Activated CD4-positive, CD25-positive, alpha-beta regulatory T cell treated with anti-CD3 and anti-CD28 coated beads, Interleukin-2, amount 50 U/mL, for 72 hours (primary cell): ENCODE measurements at places on chromosomes 4 and X.
A peak's percentile ranks its signal among the peaks of the same experiment; 100 is the strongest.

GRCh38 chrX:150983521-150984168, 510 bp downstream of the HMGB3 start:
- DNase-seq, result no peak

DNA sequence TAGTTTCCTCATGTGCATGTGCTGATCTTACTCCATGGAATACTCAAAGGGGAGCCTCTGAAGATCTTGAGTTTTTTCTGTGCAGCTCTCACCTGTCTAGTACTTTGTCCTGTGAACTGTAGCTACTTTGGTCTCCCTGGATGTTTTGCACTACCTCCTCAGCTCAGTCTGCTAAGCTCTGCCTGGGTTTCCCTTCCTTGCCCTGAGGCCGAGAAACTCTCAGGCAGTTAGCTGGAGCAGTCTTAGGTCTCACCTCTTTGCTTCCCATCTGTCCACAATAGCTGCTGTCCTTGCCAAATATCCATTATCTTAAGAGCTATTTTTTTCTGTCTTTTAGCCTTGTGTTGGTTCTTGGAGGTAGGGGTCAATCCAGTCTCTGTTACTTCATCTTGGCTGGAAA, 11.6 kb downstream of the THAP6 start:
- no peak for DNase-seq

- DNase-seq, result no peak
These were observed 56.2 kb downstream of the APOO start for GRCh38 chrX:23851544-23851943.

- no peak for DNase-seq
These were observed 20.2 kb downstream of the TMEM31 start for GRCh38 chrX:103730796-103731493.

DNA sequence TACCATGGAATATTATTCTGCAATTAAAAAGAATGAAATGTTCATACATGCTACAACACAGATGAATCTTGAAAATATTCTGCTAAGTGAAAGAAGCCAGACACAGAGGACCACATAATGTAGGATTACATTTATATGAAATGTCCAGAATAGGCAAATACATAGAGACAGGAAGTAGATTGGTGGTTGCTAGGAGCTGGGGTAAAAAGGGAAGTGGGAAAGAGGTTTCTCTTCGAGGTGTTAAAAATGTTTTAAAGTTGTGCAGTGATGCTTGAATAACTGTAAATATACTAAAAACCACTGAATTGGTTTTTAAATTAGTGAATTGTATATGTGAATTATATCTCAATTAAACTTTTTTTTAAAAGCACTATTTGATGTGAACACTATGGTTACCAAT, 3.6 kb upstream of the NXT2 start:
- no peak for DNase-seq

DNA sequence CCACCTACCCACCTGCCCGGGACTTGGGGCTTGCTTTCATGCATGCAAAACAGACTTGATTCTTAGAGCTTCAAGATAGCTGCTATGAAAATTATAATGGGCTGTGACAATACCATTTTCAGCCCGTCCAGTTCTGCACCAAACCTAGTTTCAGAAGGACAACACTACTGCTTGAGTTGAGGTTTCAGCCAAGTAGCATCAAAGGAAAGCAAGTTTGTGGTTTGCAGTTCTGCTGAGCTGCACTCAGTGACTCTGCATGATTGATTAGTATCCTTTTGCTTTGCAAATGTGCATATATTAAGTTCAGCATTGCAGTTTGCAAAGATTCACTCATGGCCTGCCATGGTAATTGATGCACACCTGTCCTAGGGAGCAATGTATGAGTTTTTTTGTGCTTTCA, 442.7 kb downstream of the RPA4 start:
- no peak for DNase-seq

DNA sequence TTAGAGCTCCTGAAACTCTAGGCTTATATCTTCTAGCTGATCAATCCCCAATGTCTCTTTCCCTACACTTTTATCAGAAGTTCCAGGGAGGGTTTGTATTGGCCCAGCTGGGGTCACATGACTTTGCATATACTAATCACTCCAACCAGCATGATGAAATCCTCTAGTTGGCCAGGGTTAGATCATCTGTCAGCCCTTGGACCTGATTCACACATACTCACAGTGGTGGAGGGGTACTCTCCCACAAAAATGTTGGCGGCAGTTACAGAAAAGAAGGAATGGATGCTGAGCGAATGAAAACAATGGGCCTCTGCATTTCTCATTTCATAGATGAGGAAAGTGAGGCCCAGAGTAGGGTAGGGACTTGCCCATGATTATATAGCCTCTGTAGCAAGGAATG, 151.1 kb downstream of the PJA1 start:
- DNase-seq, result no peak

DNA sequence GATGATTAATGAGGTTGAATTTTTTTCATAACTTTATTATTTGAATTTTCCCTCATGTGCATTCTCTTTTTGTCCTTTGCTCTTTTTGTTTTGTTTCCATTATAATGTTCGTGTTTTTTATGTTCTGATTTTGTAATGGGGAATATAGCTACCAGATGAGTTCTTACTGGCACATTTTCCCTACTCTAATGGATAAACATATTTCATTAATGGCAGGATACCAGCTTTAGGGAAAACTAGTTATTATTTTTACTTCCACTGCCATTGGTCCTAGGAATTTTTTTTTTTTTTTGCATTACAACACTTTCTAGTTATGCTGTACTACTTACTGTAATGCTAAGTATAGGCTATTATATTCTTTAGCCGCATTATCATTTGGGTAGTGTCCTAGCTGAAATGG, 286.3 kb downstream of the SPRY1 start:
- DNase-seq, result no peak

GRCh38 chr4:3363411-3364141, 70.8 kb downstream of the RGS12 start:
- no peak for DNase-seq

- DNase-seq, result no peak
These were observed 4.5 kb upstream of the CXCL9 start for GRCh38 chr4:76011700-76012387.

DNA sequence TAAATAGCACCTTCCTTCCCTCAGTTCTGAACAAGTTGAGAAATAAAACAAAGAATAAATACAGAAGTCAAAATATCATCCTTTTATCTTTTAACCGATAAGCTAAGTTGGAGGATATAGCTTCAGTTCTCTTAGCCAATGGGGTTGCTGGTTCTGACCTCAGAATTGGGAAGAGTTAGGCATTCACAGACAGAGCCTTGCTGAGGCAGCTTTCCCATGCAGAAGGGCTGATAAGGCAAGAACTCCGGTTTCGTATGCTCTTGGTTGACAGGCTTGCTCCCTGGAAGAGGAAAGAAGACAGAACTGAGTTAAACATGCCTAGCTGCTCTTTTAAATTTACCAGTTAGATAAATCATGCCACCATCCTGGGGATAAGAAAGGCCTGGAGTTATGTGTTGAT, 17.6 kb downstream of the FRAS1 start:
- DNase-seq, result no peak

GRCh38 chrX:110795645-110796406, at the start of gene CHRDL1:
TSS of gene CHRDL1 (minus strand) at chrX:110795817. CDS start at chrX:110792181, 3,636 bp downstream.
- no peak for DNase-seq

GRCh38 chrX:46978341-46979291, 66.4 kb downstream of the JADE3 start:
- peak; percentile 83 for DNase-seq

DNA sequence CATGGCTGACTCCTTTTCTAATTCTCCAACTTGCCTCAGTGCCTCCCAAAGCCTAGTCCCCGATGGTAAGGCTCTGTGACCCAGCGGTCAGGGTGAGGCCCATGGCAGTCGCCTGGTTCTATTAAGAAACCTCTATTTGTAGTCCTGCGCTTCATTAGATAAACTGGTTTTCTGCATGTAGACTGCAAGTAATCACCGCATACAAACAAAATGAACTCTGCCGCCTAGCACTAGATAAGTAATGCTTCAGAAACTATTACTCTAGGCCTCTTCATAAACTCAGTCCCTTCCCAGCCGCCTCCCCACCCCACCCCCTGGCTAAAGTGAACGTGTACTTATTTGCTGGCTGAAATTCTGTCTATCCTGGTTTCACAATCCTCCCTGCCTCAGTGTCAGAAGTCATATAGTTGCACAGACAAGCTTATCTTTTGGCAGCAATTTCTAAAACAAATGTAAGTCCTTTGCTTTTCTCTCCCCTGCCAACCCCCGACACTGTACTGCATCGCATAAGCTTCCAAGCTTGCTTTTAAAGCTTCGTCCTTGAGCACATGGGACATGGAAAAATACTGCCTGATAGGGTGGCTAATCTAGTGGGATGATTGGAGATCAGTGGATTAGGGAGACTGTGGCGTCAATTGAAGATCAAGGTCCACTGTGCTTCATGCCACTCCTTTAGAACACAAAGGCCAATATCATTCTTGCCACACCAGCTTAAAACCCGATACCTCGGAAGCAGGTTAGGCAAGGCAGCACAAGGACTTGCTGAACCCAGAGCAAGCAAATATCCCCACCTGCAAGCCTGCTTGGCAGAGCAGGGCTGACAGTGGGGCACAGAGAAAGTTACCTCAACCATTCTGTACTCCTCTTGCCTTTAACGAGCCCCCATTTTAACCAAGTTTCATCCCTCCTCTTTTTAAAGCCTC, 125.8 kb downstream of the IRF2 start:
- no peak for DNase-seq

DNA sequence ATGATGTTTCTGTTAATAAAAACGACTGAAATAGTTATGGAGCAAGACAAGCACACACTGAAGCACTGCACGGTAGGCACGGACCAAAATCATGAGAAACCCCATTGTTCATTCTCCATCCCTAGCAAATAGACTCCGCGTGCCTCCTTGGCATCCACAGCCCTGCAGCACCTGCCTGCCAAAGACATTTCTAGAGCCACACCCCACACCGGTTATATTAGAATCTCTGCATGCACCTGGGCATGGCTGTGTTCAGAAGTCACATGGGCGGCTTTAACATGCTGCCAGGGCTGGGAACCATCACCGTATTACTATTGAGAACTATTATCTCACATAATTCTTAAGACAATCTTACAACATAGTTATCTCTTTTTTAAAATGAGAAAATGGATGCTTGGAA, 5.9 kb downstream of the PDLIM3 start:
- DNase-seq, result no peak

DNA sequence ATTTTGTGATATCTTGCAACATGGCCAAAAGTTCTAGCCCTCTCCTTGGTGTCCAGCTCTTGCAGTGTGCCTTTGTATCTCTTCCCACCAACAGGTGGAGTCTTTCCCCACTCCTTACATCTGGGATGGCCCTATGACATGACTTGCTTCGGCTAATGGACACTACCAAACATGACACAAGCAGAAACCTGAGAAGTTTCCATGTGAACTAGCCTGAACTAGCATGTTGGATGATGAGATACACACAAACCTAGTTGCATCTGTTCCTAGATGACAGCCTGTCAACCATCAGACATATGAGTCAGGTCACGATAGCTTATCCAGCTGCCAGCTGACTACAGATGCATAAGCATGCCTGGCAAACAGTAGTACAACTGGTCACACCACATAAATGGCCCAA, 207.5 kb upstream of the FTHL17 start:
- no peak for DNase-seq

GRCh38 chr4:56653461-56654237, 27.4 kb downstream of the HOPX start:
- DNase-seq, result no peak

GRCh38 chr4:128831531-128832242, 22.2 kb downstream of the JADE1 start:
- no peak for DNase-seq

DNA sequence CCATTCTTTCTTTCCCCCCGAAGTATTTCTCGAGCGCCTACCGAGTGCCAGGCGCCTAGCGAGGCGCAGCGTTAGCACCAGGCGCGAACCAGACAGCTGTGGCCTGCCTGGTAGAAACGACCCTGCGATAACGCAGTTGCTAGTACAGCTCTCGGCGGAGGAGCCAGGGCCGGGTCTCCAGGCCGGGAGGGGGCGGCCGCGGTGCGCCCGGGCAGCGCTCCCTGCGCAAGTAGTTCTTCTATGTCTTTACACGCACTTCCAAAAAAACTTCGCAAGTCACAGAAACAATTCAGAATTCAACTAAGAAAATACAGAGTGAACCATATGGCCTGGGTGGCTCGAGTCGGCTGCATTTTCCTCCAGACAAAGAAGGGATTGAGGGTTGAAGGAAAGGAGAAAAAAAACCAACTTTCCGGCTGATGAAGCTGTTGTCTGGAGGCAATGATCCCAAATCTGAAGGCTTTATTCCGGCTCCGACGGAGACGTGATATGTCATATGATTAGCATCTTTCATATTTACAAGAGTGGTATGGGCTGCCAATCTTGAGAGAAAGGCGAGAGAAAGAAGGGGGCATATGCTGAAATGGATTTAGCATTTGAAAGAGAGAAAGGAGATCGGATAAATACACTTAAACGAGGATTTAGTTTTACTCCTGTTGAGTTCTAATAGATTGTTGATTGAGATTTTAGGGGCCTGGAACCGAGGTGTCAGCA, 7.2 kb upstream of the NEUROG2 start:
- DNase-seq, result no peak
